ENCODE measurements at places on chromosomes 2 and 18. TPM values are rescaled to one million over a fixed set of nuclear protein-coding genes. Genes with fewer than 3 reads are reported as not detected.

DNA sequence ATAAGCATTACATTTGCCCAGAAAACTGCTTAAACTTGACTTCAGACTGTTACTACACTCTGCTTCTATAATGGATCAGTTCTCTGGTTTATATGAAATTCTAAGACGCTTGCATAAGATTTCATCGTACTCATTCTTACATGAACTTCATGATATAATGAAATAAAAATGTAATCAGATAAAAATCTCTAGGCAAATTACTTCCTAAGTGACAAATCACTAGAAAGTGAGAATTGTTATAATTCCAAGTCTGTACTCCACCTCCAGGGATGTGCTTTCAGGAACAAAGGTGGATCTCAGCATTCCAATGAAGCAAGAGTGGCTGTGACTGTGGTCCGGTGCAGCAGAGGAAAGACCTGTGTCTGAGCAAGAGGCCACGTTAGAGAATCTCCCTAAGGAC lies 226.2 kb downstream of the PIEZO2 start:
- H3K27me3 ChIP-seq = no peaks in the 10 kb centered on the region
- H3K4me1 ChIP-seq = peaks cover 5% of the 10 kb centered on the region
- no peak overlapping the region for H3K27ac ChIP-seq

Gene CNGA3
- total RNA-seq = not detected

DNA sequence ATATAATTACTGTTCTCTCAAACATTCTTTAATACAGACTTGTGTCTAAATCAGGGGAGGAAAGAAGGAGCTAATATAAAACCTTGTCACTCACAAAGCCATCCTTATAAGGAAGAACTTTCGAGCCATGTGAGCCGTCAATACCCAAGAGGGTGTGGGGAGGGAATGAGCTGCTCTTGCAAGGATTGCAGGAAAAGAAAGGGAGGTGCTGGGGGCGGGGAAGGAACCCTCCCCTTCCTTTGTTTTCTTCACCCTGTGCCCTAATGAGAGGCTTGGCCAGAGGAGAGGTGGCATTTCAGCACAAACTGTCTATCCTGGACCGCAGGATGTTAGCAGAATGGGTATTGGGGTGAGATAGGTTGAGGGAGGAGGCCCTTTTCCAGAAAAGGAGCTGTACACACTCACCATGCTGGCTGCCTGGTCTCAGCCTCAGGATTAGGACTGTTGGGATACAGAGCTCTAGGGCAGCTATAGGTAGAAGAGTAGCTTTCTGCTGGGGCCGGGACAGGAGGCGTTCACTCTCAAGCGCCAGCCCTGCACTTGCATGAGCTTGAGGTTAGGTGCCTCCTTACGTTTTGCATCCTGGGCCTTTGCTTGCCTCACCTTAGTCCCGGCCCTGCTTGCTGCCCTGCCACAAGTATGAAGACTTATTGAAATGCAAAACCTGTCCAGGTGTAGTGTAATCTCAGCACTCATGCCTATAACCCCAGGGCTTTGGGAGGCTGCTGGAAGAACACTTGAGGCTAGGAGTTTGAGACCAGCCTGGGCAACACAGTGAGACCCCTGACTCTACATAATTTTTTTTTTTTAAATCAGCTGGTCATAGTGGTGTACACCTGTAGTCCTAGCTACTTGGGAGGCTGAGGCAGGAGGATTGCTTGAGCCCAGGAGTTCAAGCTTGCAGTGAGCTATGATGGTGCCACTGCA lies 190.5 kb downstream of the LOXHD1 start:
- DNase-seq = no peak
- H3K4me1 ChIP-seq = no peaks in the 10 kb centered on the region
- H3K36me3 ChIP-seq = no peaks in the 10 kb centered on the region
- no peak overlapping the region for H3K27ac ChIP-seq

DNA sequence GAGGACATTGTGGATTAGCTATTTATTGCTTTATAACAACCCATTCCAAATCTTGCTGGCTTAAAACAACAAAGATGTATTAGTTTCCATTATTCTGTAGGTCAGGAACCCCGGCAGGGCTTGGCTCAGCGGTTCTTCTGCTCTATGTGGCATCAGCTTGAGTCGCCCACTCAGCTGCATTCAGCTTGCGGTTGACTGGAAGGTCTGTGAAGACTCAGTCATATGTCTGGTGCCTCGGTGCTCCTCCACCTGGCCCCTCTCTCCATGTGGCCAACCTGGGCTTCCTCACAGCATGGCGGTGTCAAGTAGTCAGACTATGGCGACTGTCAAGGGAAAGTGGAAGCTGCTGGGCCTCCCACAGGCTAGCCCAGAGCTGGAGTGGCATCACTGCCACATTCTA lies 48.6 kb downstream of the EMILIN2 start:
- no peaks in the 10 kb centered on the region for H3K27me3 ChIP-seq

- H3K36me3 ChIP-seq = no peaks in the 10 kb centered on the region
- H3K27me3 ChIP-seq = no peaks in the 10 kb centered on the region
- DNase-seq = no peak
- no peaks in the 10 kb centered on the region for H3K4me1 ChIP-seq
Observed at GRCh38 chr2:116489944-116490343, 1324.5 kb upstream of the DDX18 start.

- no peak for DNase-seq
- H3K4me3 ChIP-seq = no peak overlapping the region
- no peak overlapping the region for H3K27ac ChIP-seq
Observed at GRCh38 chr2:215579809-215580208, 143.9 kb upstream of the FN1 start.

- H3K36me3 ChIP-seq = no peaks in the 10 kb centered on the region
- H3K27me3 ChIP-seq = no peaks in the 10 kb centered on the region
- H3K4me1 ChIP-seq = peaks cover 2% of the 10 kb centered on the region
- DNase-seq = no peak
- H3K4me3 ChIP-seq = no peak overlapping the region
- H3K27ac ChIP-seq = no peak overlapping the region
Observed at GRCh38 chr18:8290913-8291312, 318.3 kb upstream of the RAB12 start.

DNA sequence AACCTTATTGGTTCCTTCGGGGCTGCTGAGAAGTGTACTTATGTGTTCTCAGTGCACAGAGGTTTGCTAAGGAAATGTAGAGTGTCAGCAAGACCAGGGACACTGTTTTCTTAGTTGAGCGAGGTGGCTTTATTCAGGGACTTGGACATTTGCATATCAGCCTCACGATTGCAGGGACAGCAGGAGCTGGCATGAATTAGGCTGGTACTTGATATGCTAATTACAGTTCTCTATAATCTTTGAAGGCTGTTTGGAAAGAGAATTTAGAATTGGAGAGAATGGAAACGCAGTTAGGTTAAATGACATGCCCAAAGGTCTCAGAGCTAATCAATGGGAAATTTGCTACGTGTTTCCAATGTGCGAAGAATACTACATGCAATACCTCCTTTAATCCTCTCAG lies 18.7 kb upstream of the MTCL1 start:
- H3K27ac ChIP-seq = no peak overlapping the region
- H3K4me3 ChIP-seq = no peak overlapping the region
- no peaks in the 10 kb centered on the region for H3K36me3 ChIP-seq
- no peaks in the 10 kb centered on the region for H3K4me1 ChIP-seq
- H3K27me3 ChIP-seq = no peaks in the 10 kb centered on the region

- no peak for DNase-seq
- no peaks in the 10 kb centered on the region for H3K27me3 ChIP-seq
- no peak overlapping the region for H3K4me3 ChIP-seq
- no peak overlapping the region for H3K27ac ChIP-seq
- no peaks in the 10 kb centered on the region for H3K36me3 ChIP-seq
Observed at GRCh38 chr18:42446195-42446594, 491.2 kb downstream of the PIK3C3 start.

- H3K36me3 ChIP-seq = no peaks in the 10 kb centered on the region
- no peak overlapping the region for H3K27ac ChIP-seq
- H3K4me3 ChIP-seq = no peak overlapping the region
- DNase-seq = no peak
Observed at GRCh38 chr2:10258726-10259125, 44.0 kb upstream of the HPCAL1 start.

Gene PIGN
- 28.5 TPM for total RNA-seq

Gene B3GNT7
- total RNA-seq = 25.3 TPM
